ENCODE measurements at places on chromosomes 2 and 18.

DNA sequence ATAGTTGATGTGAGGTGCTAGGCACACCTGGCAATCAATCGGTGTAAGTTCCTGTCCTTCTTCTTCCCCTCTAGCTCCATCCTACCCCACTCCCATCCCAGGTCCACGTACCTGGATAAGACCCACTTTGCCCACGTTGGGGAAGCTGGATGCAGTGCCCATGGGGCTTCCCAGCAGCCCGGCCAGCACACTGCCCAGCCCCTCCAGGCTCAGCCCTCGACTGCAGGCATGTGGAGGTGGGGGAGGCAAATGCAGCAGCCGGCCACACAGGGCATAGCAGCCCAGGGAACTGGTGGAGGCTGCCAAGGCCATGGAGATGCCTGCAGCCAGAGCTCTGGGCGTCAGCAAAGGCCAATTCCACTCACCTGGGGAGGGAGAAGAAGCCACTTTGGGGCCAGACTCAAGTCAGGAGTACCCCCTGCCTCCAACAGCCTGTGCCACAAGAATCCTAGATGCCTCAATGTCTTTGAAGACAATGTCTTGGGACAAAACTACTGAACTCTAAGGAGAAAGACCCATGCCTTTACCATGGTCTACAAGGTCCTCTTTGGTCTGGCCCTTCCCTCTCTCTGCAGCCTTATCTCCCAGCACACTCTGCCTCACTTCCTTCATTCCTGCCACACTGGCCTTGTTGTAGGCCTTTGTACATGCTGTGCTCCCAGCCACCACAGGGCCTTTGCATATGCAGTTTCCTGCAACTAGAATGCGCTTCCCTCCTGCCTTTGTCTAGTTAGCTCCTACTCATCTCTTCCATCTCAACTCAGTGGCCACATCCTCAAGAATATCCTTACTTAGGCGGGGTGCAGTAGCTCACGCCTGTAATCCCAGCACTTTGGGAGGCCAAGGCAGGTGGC, 4.5 kb downstream of the SLC23A3 start:
- DNase-seq = no peak

- no peak for DNase-seq
Observed at GRCh38 chr2:216810399-216811160, 49.3 kb downstream of the TNP1 start.

DNA sequence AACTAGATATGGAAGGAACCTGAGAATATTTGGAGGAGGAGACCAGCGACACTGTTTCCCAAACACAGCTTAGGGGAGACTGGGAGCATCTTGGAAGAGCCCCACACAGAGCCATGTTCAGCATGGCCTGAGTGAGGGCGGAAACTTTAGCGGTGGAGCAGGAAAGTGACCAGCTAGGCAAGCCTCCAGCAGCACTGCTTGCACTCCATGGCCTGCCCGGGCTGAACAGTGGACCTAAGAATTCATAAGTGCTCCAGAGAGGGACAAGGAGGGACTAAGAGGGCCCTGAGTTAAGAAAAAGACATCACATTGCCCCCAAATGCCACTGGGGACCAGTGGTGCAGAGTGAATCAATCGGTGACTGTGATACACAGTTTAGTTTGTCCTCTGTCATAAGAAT, 566.4 kb downstream of the TNS1 start:
- no peak for DNase-seq

DNA sequence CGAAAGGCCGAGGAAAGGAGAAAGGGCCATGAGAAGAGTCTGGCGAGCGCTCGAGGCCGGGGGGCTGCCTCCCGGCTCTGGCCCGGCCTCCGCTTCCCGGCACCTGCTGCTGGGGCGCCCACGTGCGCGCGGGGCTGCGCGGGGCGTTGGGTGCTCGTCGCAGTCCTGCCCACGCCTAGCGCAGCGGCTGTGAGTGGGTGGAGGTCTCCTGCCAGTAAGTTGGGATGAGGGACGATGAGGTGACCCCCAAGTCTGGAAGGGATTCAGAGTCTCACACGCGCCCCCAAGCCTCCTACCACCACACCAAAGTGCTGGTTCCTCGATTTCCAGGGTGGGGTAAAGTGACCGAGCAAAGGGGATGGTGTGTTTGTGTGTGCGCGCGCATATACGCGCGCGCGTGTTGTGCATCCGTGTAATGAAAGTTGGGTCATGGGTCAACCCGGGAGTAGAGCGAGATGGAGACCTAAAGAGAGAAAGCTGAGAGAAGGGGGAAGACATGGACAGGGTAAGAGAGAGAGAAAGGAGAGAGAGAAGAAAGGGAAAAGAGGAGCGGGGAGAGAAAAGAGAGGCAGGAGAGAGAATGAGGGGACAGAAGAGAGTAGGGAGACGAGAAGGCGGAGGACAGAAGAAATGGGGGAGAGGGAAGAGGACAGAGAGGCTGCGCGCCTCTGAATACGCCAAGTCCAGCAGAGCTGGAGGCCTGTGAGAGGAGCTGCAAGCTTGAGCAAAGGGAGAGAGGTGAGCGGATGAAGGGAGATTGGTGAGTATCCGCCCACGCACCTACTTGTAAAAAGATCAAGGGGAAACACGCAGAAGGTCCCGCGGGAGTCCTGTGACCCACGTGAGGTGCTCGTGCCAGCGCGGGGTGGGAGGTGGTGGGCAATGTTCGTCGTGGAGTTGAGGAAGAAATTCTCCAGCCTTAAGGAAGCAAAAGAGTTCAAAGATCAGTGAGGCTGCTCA, 1.7 kb upstream of the NETO1 start:
- DNase-seq = no peak

DNA sequence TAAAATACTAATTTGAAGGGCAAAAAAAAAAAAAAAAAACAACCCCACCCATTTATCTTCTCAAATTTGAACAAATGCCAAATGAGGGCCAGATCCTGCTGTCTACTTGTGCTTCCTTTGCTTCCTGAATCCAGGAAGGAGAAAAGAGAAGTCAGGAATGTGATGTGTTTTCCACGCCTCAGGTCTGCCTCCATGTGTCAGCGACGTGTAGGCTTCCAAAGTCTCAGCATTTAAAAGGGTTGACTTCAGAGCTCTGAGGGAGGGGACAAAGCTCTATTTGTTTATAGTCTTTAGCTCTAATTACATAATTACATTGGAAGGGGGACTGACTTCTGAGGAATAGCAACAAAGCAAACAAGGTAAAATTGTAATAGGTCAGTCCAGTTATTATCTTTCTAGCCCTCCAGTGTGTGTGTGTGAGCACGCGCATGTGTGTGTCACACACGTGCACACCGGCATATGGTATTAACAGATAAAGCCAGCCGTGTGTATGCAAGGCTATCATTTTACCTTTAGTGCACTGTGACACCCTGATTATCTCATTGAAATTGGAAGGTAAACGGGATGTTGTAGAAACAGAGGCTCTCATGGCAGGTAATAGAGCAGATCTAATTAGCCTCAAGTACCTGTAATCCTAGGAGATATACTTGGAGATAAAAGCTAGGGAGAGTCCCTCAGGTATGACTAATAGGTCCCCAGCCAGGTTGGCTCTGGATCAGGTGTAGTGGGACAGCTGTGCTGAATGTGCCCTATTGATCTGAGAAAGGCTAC, 911.4 kb upstream of the ZEB2 start:
- no peak for DNase-seq

DNA sequence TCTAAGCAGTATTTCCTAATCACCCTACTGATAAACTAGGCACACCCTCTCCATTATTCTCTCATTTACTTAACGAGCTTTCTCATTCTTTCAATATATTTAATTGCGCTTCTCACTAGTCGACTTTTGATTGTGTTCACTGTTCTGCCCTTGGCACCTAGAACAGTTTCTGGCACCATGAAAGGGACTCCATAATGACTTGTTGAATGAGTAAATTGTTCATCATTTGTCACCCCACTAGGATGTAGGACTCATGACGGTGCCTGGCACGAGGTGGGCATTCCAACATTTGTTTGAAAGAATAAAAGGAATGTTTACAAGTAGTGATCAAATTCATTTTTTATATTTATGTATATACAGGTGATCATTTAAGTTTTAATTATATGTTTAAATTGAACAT, 123.7 kb downstream of the DIS3L2 start:
- DNase-seq = no peak

GRCh38 chr2:148300544-148300943, 279.7 kb downstream of the MBD5 start:
- no peak for DNase-seq

- no peak for DNase-seq
Observed at GRCh38 chr2:68284896-68285295, 32.6 kb upstream of the PPP3R1 start.

All from activated CD4-positive, alpha-beta T cell treated with anti-CD3 and anti-CD28 coated beads, Interleukin-2, amount 10 ng/mL, durations not matched to agents 7 days and 5 days (primary cell).